ENCODE measurements at places on chromosomes 2 and 18.

- no peak for DNase-seq
Observed at GRCh38 chr2:215847056-215847455, 166.3 kb downstream of the MREG start.

- DNase-seq = no peak
Observed at GRCh38 chr2:173240083-173240482, 114.6 kb upstream of the CDCA7 start.

- DNase-seq = no peak
Observed at GRCh38 chr2:218310853-218311540, 18.7 kb upstream of the TMBIM1 start.

DNA sequence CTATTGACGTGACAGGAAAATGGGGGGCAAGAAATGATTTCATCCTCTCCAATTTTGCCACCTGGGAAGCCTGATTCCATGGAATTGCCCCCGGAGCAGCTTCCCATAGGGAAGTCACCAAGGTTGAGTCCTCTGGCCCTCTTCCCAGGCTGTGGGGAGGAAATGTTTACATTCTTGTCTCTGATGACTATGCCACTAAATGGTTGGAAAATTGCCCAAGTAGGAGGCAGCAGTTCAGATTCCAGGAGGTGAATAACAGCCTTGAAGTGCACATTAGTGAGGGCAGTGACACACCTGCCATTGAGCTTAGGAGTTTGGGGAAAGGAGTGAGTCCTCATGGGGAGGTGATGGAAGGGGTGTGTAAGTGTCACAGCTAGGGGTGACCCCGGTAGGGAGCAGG is 449.2 kb upstream of the DCC start:
- no peak for DNase-seq

GRCh38 chr2:214853906-214854305 is 44.4 kb upstream of the BARD1 start:
- DNase-seq = no peak

GRCh38 chr2:134717286-134718022 is 1.3 kb downstream of the TMEM163 start:
- DNase-seq = no peak

DNA sequence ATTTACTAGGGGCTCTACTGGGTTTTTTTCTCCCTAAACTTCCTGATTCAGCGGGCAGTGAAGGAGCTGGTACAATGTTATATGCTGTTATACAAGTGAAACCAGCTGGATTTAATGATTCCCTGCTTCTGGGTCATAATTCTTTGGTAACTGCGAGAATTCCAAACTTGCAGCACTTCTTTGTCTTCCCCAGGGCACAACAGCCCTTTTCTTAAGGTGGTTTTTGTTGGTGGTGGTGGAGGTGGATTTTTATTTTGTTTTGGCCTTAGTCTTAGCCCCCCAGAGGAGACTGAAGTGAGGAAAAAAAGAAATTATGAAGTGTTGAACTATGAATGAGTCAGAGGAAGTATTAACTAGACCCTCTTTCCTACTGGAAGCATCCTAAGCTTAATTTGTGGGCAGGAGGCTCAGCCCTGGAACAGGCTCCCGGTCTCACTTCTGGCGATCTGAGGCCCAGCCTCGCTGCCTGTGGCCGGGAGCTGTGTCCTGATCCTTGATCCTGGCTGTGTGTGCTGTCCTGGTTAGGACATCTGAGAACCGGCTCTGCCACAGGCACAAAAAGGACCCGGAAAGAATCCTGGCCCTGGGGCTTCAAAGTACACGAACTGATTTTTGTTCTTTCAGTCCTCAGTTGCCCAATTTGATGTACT is 141.9 kb downstream of the LYPD6B start:
- no peak for DNase-seq

- peak; percentile 23 for DNase-seq
Observed at GRCh38 chr2:19764998-19765397, 136.8 kb downstream of the TTC32 start.

GRCh38 chr2:99468155-99468554 is 21.7 kb downstream of the REV1 start:
- no peak for DNase-seq

- DNase-seq = peak; percentile 9
Observed at GRCh38 chr2:201298462-201299052, 38.2 kb downstream of the CASP8 start.

DNA sequence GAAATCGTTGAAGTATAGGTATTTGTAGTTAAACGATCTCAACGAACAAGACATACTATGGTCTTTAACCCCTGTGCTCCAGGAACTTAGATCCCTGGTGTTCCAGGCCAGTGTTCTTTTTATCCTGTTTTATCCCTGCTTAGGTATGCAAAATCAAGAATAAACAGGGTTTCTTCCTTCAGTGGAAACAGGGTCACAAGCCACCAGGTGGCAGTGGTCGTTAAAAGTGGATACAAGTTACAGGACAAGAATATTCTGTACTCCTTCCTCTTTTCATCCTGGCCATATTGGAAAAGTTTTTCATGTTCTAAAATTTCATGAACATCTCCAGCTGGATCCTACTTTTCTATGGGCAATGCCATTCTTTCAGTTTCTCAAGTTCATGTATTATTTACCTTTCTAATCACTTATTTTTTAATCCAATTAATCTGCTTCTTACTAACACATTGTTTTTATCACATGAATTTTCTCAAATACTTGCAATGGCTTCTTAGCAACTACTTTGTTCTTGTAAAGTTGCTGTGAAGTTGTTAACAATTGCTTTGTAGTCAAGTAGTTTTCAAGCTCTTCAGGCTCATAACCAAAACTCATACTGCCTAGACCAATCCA is 16.4 kb upstream of the HNMT start:
- peak; percentile 75 for DNase-seq

DNA sequence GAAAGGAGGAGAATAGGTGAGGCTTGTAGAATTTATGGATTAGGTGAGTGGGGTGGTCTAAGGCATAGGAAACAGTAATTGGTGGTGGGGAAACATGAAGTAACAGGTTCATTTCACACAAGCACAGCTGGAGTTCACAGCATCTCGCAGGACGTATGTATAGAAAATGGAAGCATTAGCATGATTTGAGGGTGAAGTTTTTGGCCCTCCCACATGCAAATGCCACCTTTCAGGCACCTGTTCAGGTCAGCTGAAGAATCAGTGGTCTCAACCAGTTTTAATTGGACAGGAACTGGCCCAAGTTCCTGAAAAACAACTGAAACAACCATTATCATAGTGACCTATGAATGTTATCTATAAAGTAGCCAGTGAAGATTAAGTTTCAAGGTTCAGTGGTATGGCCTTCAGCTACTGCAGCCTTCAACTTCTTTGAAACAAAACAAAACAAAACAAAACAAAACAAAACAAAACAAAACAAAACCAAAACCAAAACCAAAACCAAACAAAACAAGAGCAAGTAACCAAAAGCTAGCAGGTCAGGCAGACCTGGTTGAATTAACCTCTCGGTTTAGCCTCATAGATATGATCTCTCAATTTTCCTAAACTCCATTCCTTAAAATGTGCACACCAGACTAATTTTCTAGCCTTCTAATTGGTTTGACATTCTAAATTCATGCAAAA is 102.1 kb upstream of the SPHKAP start:
- no peak for DNase-seq

GRCh38 chr2:127864877-127865276 is 6.9 kb upstream of the POLR2D start:
- DNase-seq = no peak

GRCh38 chr2:71207601-71208000 is 19.3 kb downstream of the PAIP2B start:
- no peak for DNase-seq

GRCh38 chr2:112836695-112837117 is at the start of gene IL1B:
Gene IL1B, minus strand, starts transcription at chr2:112836779. Its CDS starts 550 bp downstream, at chr2:112836229.
- peak; percentile 81 for DNase-seq

DNA sequence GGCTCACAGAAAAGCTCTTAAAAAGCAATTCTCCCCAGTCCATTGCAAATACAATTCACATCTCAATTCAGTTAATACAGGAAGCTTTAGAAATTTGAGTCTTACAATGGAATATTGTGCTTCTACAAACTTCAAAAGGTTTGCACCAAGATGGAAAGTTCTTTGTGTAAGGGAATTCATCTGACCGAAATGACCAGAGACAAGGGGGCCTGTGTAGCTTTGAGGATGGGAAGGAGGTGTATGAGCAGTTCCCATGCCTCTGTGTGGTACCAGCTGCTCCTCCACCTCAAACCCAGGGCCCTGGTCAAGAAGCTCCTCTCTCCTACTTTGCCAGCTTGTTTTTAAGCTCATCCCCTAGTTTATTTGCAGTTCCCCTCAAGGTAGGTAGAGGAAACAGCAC is 312.8 kb upstream of the PKDCC start:
- DNase-seq = no peak

- DNase-seq = peak; percentile 47
Observed at GRCh38 chr2:44955593-44956392, 14.3 kb downstream of the SIX3 start.

- DNase-seq = no peak
Observed at GRCh38 chr2:142065700-142066099, 65.1 kb downstream of the LRP1B start.

DNA sequence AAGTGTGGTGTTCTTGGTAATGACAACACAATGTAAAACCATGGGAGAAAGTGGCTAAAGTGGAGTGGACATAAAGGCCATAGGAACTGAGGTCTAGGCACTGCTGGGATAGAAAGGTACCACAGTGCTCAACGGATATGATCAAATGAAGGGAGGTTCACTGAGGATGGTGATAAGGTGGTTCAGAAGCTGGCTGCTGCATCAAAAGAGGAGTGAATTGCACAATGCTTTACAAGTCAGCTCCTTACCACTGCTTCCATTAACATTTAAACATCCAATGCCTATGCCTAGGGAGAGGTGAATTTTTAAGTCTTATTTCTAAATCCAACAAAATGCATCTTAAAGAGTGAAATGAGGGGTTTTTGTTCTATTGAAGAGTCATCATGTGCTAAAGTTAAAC is 100.1 kb upstream of the ITGB6 start:
- no peak for DNase-seq

- DNase-seq = no peak
Observed at GRCh38 chr18:55633032-55633431, 45.0 kb upstream of the TCF4 start.

- no peak for DNase-seq
Observed at GRCh38 chr18:63368611-63369010, 1.6 kb upstream of the KDSR start.

- no peak for DNase-seq
Observed at GRCh38 chr2:30770816-30771576, 36.2 kb downstream of the CAPN13 start.

DNA sequence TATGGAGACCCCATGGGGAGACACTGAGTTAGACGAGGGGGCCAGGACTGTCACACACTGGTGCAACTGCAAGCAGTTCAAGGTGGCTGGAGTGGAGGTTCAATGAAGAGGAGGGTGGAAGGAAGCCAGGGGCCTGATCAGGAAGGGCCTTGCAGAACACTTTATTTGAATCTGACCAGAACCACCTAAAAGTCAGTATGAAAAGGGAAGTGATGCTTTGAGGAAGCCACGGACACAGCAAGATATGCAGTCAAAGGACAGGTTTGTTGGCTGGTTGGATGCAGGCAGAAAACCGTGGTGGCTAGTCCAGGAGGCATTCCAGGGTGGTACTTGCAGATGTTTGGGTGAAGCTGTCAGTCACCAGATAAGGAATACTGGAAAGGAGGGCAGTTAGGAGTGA is 3.5 kb upstream of the FAM124B start:
- no peak for DNase-seq

- no peak for DNase-seq
Observed at GRCh38 chr2:98573426-98573825, 34.9 kb downstream of the COA5 start.

- DNase-seq = no peak
Observed at GRCh38 chr18:37535968-37536367, 29.6 kb downstream of the CELF4 start.

DNA sequence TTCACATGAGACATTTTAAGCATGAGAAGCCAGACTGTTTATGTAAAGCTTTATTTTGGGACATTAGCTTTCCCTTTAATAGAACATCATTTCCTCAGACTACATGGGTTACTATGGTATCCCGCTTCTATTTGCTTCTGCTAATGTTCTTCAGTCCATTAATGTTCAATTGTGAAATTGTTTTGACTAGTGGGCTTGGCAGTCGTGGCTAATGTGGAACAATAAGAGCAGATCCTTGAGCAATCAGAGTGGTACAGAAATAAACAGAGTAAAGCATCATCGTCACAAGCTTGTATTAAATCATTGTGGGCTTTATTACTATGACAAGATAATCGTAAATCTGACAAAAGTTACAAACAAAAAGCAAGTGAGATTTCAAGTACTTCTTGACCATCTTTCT is 60.2 kb downstream of the PDE1A start:
- DNase-seq = no peak

- DNase-seq = peak; percentile 3
Observed at GRCh38 chr2:214607051-214607450, 196.2 kb downstream of the VWC2L start.

- no peak for DNase-seq
Observed at GRCh38 chr2:16750175-16750924, 84.7 kb upstream of the CYRIA start.
